ENCODE measurements at places on chromosomes 1 and 21. TPM values are rescaled to one million over a fixed set of nuclear protein-coding genes. Genes with fewer than 3 reads are reported as not detected.

The PCAT6 gene
- total RNA-seq, result not detected

The PODN gene
- total RNA-seq, result not detected

The PLEKHA6 gene
- total RNA-seq, result 0.72 TPM

The CRYAA gene
- not detected for total RNA-seq

The MX2 gene
- total RNA-seq, result 115 TPM

The BTBD8 gene
- 0.49 TPM for total RNA-seq

The SAMSN1 gene
- total RNA-seq, result 0.12 TPM

The C1orf185 gene
- total RNA-seq, result not detected

The ADSS2 gene
- total RNA-seq, result 40.3 TPM

The CFAP107 gene
- not detected for total RNA-seq

The IGSF5 gene
- total RNA-seq, result not detected

The CDA gene
- total RNA-seq, result 23.9 TPM

The TCHHL1 gene
- total RNA-seq, result not detected

The PHLDA3 gene
- total RNA-seq, result 6.4 TPM

The KCNA2 gene
- total RNA-seq, result 0.48 TPM

The CFAP74 gene
- total RNA-seq, result 0.10 TPM

The ZNF697 gene
- 6.6 TPM for total RNA-seq

The DMBX1 gene
- not detected for total RNA-seq

The CDC42SE1 gene
- total RNA-seq, result 54.9 TPM

The FBLIM1 gene
- total RNA-seq, result 75.5 TPM

The FTCD gene
- total RNA-seq, result 0.20 TPM

The PLPPR5 gene
- total RNA-seq, result 0.20 TPM

The VCAM1 gene
- 8.5 TPM for total RNA-seq

The TDRD10 gene
- not detected for total RNA-seq

The MR1 gene
- total RNA-seq, result 8.6 TPM

The FNDC5 gene
- 0.48 TPM for total RNA-seq

The LEPR gene
- total RNA-seq, result 8.5 TPM

The GJA8 gene
- 0.12 TPM for total RNA-seq

The DCAF6 gene
- total RNA-seq, result 42.7 TPM

The MAP3K21 gene
- total RNA-seq, result not detected

The NHLH1 gene
- total RNA-seq, result not detected

The VAMP3 gene
- 140 TPM for total RNA-seq

The PADI4 gene
- 6.7 TPM for total RNA-seq

The AKIRIN1 gene
- 42.9 TPM for total RNA-seq

The ZNF670 gene
- total RNA-seq, result 6.0 TPM

The PTAFR gene
- total RNA-seq, result 0.12 TPM

The PADI1 gene
- 1.9 TPM for total RNA-seq

The NPPB gene
- total RNA-seq, result not detected

The CD48 gene
- total RNA-seq, result not detected

The MYCL gene
- 0.12 TPM for total RNA-seq

The SLC1A7 gene
- total RNA-seq, result not detected

The CD84 gene
- not detected for total RNA-seq

The EXO1 gene
- total RNA-seq, result 23.4 TPM

The SOX13 gene
- total RNA-seq, result 4.4 TPM

The APOBEC4 gene
- not detected for total RNA-seq

The RAB4A gene
- total RNA-seq, result 22.5 TPM

The ZSWIM5 gene
- not detected for total RNA-seq

Measured in RPMI7951 (cell line).